GM18507 (cell line): ENCODE measurements at places on chromosomes 6 and 20.

GRCh38 chr6:139742671-139743070, 368.2 kb upstream of the CITED2 start:
- no peak for DNase-seq

GRCh38 chr6:43246301-43247113, 3.2 kb downstream of the TTBK1 start:
- no peak for DNase-seq

- no peak for DNase-seq
Measured at GRCh38 chr6:133407320-133408100, 166.4 kb downstream of the EYA4 start.

GRCh38 chr20:3923818-3924217, 34.6 kb downstream of the PANK2 start:
- no peak for DNase-seq

GRCh38 chr6:53112871-53113270, 35.8 kb downstream of the GCM1 start:
- no peak for DNase-seq

GRCh38 chr20:46831633-46832011, 63.0 kb upstream of the EYA2 start:
- DNase-seq = no peak

GRCh38 chr6:20589266-20589665, 55.0 kb downstream of the CDKAL1 start:
- no peak for DNase-seq

DNA sequence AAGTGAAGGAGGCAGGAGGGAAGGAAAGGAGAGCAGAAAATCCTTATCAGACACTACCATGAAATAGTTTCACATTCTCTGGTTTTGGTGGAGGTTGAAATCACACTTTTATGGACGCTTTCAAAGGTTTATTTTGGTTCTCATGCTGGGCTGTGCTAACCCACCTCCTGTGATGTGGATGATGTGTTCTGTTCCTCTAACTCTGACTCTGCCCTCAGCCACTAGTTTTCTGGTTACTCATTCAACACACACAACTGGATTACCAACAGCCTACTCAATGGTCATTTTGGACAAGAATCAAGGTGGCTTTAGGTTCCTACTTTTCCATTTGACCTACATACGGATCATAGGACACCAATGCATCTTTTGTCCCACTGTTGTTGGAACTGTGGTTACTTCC, 522.1 kb upstream of the BTBD3 start:
- DNase-seq = no peak

DNA sequence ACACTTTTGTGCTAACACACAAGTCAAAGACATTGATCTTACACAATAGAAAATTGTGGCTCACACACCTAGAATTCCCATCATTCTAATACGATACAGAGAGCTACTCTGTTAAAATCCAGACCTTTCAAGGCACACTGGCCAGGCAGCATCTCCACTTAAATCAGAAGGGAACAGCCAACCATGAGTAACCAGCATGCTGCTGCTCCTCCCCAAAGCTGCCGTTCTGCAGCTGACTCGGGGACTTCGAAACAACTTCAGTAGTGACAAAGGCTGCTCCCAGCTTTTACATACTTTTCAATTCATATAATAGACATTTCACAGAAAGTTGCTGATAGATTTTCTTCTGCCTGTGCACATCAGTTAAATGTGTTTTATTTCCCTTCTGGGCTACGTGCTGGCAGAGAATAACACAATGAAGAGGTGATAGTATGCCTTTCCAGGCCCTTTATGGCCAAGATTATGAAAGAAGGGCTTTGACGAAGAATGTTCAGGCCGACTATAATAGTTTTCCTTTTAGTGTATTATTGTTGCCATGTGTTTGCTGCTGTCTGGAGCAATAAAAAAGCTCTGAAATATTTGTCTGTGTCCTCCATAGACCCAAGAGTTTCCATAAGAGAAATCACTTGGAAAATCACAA, 159.0 kb downstream of the GMDS start:
- DNase-seq = no peak

DNA sequence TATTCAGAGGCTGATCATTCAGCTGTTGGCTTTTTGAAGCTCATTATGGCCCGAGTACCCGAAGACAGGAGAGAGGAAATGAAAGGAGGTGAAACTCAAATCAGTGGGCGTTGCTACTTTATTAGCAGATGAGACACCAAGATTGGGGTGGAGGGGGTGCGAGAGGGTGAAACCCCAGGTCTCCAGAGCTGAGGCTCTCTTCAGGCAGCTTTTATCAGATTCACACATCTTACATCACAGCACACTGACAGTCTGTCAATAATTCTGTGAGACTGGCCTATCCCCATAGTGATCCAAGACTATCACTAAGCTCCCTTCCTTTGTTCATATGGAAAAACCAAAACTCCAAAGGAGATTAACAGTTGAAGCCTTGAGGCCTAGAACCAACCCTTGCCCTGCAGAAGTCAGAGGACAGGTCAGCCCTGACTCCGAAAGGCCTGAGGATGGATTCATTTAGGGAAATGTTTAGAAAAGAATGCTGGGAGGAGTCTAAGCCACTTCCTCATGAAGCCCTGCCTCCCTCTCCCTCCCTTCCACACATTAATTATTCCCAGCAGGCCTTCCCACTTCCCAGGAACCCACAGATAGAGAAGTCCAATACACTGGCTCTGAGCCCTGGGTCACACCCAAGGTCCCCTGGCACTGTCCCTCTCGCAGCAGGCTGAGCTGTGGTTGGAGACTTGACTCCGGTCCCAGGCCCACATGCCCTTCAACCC, 23.2 kb downstream of the TRERF1 start:
- DNase-seq = no peak

GRCh38 chr20:53994088-53994487, 76.3 kb downstream of the BCAS1 start:
- no peak for DNase-seq
